Pericardium fibroblast (primary cell): ENCODE measurements at places on chromosomes 7 and 10. TPM values are rescaled to one million over a fixed set of nuclear protein-coding genes. Genes with fewer than 3 reads are reported as not detected.

The GDF2 gene
- not detected in 2 replicates for total RNA-seq

The CFAP46 gene
- total RNA-seq, result 1.9 and 2.6 TPM in 2 replicates

The ZNF853 gene
- 2.9 and 3.3 TPM in 2 replicates for total RNA-seq

The ZNF282 gene
- total RNA-seq, result 17.2 and 19.1 TPM in 2 replicates

The CYP26A1 gene
- total RNA-seq, result not detected in 2 replicates

The TNS3 gene
- total RNA-seq, result 41.8 and 59.6 TPM in 2 replicates

The SMO gene
- 18.9 and 19.6 TPM in 2 replicates for total RNA-seq

The OR13A1 gene
- total RNA-seq, result not detected in 2 replicates

The ADAM22 gene
- 0.12 and 0.26 TPM in 2 replicates for total RNA-seq

The GCK gene
- 0.17 and 1.9 TPM in 2 replicates for total RNA-seq

The NODAL gene
- total RNA-seq, result not detected in 2 replicates

The HABP2 gene
- total RNA-seq, result not detected in 2 replicates

The LAMTOR4 gene
- total RNA-seq, result 143 and 196 TPM in 2 replicates

The DRGX gene
- not detected in 2 replicates for total RNA-seq

The PLA2G12B gene
- not detected in 2 replicates for total RNA-seq

The SLC39A12 gene
- total RNA-seq, result not detected in 2 replicates

The NEUROD6 gene
- not detected in 2 replicates for total RNA-seq

The NPSR1 gene
- total RNA-seq, result not detected in 2 replicates

The ITGA8 gene
- 0.94 and 3.5 TPM in 2 replicates for total RNA-seq

The INA gene
- 0.09 and 0.12 TPM in 2 replicates for total RNA-seq

The SPDYE6 gene
- not detected in 2 replicates for total RNA-seq

The TMEM270 gene
- not detected in 2 replicates for total RNA-seq

The FZD8 gene
- total RNA-seq, result 11.7 and 15.7 TPM in 2 replicates
